ENCODE measurements at places on chromosomes 7 and 10.
A peak's percentile ranks its signal among the peaks of the same experiment; 100 is the strongest.

DNA sequence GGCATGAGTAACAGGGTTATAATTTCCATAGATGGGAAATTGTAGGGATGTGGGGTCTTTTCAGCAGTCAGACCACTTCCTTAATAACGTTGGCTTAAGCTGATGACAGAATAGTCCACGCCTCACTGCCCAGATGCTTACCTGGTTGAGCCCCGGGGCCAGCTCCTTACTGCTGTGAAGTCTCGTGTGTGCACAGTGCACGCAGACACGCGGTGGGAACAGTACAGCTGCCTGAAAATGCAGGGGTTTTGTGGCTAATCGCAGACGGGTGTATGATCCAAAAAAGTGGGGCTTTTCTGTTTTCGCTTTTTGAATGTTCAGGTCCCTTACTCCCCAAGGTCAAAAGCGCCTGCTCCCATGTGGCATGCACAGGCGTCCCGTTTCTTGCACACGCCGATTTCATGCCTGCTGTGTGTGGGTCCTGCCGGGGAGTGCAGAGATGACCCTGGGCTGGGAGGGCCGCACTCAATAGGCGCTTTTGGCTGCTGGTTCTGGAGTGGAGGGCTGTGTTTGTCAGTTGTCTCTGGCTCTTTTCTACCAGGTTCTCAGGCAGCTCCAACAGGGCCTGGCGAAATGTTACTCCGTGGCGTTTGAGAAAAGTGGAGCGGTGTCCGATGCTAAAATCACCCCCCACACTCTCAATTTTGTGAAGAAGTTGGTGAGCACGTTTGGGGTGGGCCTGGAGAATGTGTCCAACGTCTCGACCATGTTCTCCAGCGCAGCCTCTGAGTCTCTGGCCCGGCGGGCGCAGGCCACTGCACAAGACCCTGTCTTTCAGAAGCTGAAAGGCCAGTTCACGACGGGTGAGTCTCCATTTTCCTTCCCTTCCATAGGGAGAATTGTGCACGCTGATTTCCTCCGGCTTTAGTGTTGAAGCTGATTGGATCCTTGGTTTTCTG lies 116.0 kb downstream of the TRRAP start:
- no peak for DNase-seq

DNA sequence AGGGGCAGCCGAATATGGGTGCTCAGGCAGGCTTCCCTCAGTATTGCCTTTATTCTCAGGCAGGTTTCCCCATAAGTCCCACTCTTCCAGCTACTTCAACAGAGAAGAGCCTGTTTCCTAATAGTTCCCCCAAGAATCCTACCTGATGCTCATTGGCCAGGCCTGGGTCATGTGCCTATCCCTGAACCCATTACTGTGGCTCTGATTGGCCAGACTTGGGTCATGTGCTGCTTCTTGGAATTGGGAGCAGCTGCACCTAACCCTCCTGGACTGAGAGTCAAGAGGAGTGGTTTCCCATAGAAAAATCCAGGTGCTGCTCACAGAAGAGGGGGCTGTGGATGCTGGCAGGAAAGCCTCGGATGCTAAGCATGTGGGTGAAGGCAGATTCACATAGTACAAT lies 21.7 kb downstream of the OPALIN start:
- no peak for DNase-seq

- DNase-seq: no peak
These were observed 10.4 kb upstream of the CALML3 start for GRCh38 chr10:5514226-5514850.

DNA sequence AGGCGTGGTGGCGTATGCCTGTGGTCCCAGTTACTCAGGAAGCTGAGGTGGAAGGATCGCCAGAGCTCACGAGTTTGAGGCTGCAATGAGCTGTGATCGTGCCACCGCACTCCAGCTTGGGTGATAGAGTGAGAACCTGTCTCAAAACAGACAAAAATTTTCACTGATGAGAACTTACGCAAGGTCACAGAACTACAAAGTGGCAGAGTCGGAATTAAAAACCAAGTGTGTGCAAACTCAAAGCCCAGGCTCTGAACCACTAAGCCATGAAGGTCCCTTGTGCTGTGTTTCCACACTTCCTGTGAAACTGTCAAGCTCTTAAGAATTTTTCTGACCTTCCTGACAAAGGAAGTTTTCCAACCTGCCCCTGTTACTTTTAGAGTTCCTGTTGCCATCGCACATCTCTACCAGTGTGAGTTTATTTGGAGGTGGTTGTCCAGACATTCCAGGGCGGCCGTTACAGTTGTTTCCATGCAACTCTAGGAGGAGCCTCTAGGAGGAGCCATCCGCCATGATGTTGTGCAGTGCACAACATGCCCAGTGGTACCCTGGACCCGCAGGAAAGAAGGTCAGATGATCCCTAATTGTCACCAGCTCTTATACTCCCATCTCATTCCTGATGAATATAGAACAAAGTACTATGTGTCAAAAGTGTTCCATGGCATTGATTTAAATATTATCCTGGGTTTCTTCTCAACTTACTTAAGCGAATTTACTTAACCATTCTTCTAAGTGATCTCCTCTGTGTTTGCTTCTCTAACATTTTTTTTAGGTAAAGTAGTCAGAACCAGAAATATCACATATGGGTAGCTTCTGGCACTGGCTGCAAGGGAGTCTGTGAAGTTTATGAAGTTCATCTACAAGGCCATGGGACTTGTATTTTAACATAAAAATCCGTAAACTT lies 49.0 kb upstream of the LYZL1 start:
- DNase-seq: no peak

- DNase-seq: no peak
These were observed 50.6 kb upstream of the STEAP4 start for GRCh38 chr7:88357294-88357693.

- DNase-seq: no peak
These were observed 8.3 kb downstream of the FAM204A start for GRCh38 chr10:118333871-118334270.

DNA sequence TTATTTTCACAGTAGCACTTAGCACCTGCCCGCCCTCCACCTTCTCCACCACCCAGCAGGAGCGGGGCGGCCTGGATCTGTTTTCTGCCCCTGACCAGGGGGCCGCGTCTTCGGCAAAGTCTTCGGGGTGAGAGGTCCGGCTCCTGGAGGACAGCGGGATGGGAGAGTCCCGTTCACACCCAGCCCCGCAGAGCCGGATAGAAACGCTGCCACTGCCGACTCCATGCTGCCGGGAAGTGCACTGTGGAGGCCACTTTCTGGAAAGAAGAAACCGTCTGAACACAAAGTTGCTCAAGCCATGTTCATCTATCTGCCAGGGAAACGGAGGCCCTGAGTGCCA lies 14.5 kb upstream of the ZNF273 start:
- DNase-seq: peak; percentile 19

DNA sequence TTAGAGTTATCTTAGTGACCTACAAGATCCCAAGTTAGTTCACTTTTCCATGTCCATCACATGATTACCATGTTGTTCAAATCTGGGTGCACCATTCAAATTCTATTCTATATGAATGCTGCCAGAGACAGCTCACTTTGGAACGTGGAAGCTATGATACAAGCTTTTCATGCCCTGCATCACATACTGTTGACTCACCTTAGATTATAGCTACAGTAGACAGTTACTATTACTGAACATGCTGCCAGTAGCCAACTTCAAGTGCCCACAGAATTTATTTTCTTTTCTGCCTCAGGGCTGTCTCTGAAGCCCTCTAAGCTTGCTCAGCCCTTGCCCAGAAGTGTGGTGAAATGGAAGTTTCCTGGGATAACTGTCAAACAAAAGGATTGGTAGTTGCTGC lies 231.1 kb downstream of the GPR158 start:
- no peak for DNase-seq

DNA sequence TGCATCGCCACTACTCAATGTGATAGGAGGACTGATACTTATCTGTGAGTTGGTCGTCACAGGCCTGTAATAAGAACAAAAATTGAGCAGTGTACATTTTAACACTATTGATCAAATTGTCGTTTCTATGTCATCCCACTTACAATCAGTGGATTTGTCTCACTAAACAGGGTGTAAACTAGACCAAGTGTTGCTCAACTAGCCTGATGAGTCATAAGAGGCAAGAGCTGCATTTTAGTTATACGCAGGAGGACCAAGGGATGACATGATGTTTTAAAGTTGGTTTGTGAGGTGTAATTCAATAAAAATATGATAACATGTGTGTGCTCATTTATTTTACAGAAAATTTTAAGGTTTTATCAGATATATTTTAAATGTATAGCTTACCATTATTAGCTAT lies 1239.2 kb downstream of the REEP3 start:
- no peak for DNase-seq

DNA sequence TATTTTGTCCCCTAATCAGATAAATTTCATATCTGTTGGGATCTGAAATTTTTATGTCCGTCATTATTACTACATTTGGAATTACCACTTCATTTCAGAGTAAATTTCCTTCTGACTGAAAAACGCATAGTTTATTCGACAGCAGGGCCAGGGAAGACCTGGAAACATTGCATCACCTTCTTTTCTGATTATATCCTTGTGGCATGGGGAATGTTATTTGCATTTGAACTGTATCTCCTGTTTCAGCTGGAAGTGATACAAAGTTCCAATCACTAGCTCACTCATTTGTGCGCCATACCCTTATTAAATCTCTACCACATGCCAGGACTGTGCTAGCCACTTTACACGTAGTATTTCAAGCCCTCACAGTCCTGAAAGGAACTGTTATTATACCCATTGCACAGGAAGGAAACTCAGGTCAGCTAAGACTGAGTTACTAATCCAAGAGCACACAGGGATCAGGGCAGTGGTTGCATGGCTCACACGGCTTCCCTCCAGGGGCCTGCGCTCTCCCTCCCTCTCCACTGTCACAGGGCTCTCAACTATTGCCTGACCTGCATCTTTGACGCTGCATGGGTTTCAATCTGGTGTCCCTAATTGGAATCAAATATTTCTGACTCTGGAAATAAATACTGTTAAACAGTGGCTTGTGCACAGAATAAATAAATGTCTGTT lies 84.4 kb upstream of the NANOS1 start:
- no peak for DNase-seq

GRCh38 chr7:46224363-46224762 lies 303.3 kb upstream of the IGFBP3 start:
- no peak for DNase-seq

- DNase-seq: no peak
These were observed 118.0 kb downstream of the COBL start for GRCh38 chr7:51198654-51199053.

DNA sequence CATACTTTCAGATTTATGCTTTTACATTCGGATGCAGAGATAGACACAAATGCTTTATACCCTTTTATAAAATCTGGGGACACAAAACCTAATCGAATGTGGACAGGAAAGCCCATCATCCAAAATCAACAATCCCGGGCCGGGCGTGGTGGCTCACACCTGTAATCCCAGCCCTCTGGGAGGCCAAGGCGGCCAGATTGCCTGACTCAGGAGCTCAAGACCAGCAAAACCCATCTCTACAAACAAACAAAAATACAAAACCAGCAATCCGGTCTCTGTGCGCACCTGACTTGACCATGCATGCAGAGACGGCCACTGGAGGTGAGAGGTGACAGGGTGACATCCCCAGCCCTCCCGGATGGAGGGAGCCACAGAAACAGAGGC lies 13.5 kb downstream of the COBL start:
- DNase-seq: no peak

- no peak for DNase-seq
These were observed 131.7 kb upstream of the CHST15 start for GRCh38 chr10:124225029-124225466.

- no peak for DNase-seq
These were observed 133.3 kb downstream of the STRA8 start for GRCh38 chr7:135366843-135367508.

DNA sequence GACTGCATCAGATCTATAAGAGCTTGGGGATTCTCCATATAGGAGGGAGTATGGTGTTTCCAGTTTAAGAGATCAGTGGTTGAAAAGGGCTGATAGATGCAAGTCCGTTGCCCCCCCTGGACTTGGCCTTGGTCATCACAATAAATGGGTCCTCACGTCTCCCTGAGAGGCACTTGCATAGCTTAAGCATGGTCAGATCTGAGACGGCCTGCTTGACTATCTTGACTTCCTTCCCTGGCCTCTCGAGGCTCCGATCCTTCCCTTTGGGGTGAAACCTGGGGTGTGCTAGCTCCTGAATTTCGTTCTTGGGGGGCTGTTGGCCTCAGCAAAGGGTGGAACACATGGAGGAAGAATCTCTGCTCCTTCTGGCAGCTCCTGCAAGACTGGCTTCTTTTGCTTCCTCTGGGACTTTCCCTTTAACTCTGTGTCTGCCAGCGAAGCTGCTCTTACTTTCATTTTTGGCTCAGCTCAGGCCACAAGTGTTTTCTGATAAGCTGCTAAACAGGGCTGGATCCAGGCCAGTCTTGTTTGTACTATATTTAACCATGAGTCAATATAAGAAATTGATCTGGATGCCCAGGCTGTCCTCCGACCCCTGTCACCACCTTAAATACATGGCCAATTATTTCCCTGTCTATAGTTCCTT lies 11.2 kb upstream of the ZNF485 start:
- DNase-seq: peak; percentile 23
